Naive thymus-derived CD4-positive, alpha-beta T cell (primary cell): ENCODE measurements at places on chromosomes 6 and 20.

DNA sequence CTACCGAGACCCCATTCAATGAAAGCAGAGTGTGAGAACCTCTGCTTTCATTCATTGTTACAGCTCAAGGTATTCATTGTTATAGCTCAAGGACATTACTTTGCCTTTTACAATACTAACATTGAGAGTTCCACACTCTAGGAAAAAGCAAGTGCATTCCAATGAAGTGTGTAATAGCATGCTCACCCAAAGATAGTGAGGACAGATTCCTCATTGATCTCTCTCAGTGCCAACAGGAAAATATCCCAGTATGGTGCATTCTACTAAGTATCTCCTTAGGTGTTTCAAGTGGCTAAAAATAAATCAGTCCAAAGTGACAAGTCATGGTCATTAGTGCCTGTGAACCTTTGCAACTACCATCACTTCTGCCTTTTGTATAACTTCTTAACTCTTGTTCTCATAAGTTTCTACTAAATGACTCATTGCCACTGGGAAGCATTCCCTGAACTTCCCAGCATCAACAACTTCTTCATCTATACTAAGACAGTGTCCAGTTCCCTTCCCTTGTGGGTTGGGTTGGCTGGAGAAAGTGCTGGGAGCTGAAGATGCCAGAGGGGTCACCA is 140.7 kb upstream of the STXBP5 start:
- DNase-seq = no peak

- no peak for DNase-seq
Measured at GRCh38 chr20:38147163-38147562, 17.9 kb downstream of the TGM2 start.

DNA sequence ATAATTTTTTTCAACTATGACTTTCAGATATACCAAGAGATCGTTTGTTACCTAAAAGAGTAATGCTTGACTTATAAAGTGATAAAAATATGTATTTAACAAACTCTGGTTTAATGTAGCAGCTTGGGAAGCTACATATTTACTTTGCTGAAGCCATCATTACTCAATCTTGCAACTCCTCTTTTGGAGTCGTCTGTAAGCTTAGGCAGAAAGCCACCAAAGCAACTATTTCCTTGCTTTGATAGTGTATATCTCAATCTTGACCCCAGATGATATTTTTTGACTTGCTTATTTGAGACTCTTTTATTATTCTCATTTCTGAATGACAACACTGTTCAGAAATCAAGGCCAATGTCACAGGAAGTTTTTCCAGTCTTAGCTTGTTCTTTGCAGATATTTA is 183.0 kb downstream of the SAMD5 start:
- no peak for DNase-seq

DNA sequence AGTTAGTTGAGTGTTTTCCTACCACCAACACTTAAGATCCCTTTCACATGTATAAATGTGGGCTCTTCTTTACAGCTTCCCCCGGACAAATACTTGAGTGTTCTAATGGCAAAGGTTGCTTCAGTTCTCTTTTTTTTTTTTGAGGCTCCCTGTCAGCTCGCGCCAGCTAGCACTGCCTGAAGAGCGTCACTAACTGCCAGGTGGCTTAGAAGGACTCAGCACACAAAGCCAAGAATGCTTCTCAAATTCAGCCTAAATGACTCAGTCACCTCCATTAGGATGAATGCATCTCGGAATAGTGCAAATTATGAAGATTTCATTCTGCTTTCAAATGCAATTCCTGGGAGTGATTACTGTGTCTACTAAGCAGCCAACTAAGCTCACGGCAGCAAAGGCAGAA is 150.7 kb upstream of the BTBD3 start:
- no peak for DNase-seq

GRCh38 chr6:14498748-14499147 is 381.2 kb downstream of the CD83 start:
- DNase-seq = no peak
